Adipocyte (in vitro differentiated cells): ENCODE measurements at places on chromosomes 1 and 21.
A peak's percentile ranks its signal among the peaks of the same experiment; 100 is the strongest.

DNA sequence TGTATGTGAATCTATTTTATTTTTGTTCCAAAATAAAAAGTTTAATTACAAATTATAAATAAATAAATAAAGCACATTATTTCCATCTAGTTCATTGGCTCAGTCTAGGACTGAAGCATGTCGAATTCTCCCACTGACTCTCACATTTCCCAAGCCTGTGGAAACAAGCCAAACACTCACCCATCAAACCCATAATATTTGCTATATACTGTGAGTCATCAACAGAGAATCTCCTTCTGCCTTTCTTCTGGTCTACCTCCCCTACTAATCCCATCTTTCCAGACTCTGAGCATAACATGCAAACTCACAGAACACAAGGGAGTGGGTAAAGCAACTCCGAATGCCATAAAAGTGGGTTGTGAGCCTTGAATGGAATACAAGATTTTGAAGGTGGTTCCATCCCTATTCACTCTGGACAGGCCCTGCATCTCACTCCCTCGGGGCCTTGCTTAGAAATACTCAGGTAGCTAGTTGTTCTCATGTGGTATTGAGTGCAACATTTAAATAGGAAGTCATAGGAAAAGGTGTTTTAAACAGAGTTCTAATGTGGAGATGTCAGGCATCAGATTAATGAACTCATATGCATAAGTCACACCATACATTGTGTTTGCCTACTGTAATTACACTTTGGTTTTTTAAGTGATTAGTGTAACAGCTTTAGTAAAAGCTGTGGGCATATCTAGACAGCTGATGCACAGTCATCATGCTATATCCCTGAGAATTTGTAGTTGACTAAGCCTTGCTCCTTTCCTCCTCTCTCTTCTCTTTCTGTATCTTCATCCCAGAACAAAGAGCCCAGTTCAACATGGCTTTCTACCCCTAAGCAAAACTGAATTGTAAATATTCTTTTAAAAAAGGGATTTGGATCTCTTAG is 47.0 kb downstream of the F5 start:
- DNase-seq, result peak; percentile 19

DNA sequence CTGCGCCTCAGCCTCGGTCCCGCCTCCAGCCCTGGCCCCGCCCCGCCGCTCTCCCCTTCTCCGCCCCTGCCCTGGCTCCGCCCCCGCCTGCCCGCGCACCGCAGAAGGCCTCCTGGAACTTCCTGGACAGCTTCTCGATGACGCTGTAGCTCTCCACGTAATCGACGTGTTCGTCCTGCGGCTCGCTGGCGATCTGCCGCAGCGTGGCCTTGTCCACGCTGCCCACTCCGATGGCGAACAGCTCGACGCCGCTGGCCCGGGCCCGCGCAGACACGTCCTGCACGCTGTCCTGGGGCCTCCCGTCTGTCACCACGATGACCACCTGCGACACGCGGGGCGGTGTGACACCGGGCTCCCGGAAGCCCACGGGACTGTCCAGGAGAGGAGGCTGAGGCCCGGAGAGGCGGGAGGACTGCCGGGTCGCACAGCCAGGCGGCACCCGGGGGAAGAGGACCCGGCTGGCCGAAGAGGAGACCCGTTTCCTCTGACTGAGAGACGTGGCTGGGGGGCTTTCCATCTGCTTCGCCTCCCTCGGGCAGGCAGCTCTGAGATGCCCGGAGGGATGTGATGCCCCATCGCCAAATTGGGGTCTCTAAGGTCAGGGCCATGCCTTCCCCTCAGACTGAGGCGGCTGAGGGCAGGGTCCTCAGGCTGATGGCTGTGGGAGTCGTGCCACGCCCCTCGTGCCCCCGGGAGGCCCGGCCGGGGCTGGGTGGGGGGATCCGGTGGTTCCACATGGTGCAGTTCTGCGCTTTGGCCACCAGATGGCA is 4.6 kb downstream of the MATN1 start:
- DNase-seq, result peak; percentile 90

GRCh38 chr1:3174487-3175247 is 105.7 kb downstream of the PRDM16 start:
- DNase-seq, result no peak

DNA sequence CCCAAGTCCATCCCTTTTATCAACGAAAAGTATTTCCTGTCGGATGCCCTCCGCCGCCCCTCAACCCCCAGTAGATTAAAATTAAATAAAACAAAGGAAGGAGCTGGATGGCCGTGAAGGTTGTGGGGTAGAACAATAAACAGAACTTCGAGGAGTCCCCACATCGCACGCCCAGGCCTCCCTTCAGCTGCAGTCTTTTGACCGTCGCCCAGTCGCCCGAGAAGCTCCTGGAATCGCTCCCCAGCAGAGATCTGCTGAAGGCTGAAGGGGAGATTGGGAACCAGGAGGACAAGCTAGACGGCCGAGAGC is 905 bp downstream of the BARHL2 start:
- no peak for DNase-seq

DNA sequence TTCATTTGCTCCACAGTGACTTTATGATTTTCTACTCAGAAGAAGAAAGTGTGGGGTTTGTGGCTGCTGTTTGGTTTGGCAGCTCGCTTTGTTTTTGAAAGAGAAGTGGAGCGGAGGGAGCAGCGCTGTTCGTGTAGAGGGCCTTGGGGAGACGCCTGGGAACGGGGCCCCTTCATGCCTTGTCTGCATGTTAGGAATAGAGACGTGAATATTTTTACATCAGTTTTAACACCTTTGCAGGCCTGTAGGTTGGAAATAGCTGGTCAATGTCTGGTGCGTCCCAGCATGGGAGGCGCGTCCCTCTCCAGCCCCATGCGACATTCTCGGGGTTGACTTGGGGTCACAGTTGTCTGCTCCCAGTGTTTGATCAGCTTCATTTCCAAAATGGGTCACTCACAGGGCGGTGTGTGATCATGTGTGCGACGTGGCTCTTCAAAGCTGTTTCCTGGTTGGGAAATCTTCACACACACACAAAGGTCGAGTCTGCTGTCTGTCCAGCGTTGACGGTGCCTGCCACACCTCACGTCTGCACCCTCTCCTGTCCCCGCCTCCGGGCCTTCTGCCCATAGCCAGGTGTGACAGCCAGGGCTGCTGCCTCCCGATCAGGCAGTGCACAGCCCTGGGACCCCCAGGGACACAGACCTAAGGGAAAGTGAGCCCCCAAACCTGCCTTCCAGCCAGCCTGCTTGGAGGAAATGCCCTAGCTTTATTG is 149.2 kb downstream of the PSMG1 start:
- no peak for DNase-seq

GRCh38 chr1:246949956-246950355 is 18.2 kb upstream of the AHCTF1 start:
- DNase-seq, result no peak
